Sigmoid colon (tissue), 7 donors: ENCODE measurements at places on chromosomes 4 and X. TPM values are rescaled to one million over a fixed set of nuclear protein-coding genes. Genes with fewer than 3 reads are reported as not detected.
A peak's percentile ranks its signal among the peaks of the same experiment; 100 is the strongest.

The NUP62CL gene
- not detected for total RNA-seq

The ODAPH gene
- not detected for total RNA-seq

The TMPRSS11A gene
- total RNA-seq = not detected

The PRDM8 gene
- total RNA-seq = 17.4 TPM

The GBA3 gene
- not detected for total RNA-seq

The MAPK10 gene
- 24.3 TPM for total RNA-seq

The DCHS2 gene
- 13.8 TPM for total RNA-seq

The EVC gene
- 21.0 TPM for total RNA-seq

- DNase-seq = no peak
Observed at GRCh38 chr4:89009761-89010369, 47.1 kb downstream of the FAM13A start.

GRCh38 chr4:176238826-176239225 is 30.2 kb downstream of the ASB5 start:
- DNase-seq = no peak

DNA sequence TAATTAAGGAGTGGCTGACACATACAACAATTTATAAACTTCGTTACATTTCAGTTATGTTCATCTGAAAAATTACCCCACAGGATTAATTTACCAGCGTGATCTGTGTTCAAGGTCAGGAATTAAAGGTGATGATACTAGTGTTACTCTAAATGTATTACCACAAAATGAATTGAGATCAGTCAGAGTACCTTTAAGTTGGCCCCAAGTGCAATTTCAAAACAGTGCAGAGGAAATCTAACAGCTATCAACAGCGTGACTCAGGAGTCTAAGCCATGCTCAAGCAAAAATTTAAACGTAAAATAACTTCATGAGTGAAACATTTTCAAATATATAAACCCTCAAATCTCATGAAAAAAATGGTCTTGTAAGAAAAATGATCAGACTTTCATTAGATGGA is 18.7 kb downstream of the ANTXR2 start:
- no peak for DNase-seq

DNA sequence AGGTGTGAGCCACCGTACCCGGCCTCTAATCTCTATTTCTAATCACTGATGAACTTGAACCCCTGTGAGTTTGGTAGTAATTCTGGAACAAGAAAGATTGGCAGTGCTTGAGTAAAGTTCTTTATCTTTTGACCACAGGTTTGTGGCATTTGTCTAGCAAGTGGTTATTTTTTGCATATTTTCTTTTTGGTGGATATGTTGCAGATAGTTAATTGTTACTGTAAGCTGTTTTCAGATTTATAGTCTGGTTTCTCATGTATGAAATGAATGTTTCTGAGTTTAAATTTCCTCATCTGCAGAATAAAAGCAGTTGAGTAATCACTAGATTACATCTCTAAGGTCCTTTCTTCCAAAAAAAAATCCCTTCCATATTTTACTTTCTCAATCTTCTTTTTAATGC is 105.2 kb downstream of the GASK1B start:
- DNase-seq = no peak

DNA sequence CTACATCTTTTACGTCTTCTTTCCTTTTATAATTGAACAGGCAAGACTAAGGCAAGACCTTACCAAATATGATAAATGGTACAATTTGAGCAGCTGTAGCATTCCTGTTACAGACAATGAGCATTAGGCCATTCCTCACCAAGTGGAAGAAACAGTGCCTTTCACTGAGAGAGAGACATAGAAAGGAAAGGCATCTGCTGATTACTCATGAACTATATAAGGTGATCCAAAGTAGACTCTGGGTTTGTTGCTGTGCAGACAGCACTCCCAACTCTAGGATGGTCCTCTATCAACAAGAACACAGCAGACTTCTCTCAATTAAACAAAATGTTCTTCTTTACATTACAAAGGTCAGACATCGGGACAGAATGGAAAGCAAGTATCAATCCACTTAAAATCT is 91.9 kb downstream of the FAM13A start:
- DNase-seq = no peak

DNA sequence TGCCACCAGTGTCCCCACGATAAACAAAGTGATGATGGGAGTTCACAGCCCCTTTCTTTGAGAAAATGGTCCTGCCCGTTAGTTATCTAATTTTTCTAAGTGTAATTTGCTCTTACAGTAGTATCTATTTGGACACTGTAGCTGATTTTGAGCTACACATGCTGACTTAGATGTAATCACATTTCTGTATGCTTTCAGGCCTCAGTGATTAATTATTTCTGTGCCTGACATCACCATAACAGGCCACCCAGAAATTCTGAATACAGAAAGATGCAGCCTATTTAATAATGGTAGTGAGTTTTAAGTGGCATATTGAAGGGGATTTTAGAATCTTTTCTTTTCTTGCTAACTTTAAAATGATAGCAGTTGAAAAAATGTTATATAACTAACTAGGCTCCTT is 147.6 kb upstream of the ANXA10 start:
- DNase-seq = no peak

- DNase-seq = no peak
Observed at GRCh38 chrX:26373829-26374228, 157.9 kb downstream of the MAGEB5 start.

DNA sequence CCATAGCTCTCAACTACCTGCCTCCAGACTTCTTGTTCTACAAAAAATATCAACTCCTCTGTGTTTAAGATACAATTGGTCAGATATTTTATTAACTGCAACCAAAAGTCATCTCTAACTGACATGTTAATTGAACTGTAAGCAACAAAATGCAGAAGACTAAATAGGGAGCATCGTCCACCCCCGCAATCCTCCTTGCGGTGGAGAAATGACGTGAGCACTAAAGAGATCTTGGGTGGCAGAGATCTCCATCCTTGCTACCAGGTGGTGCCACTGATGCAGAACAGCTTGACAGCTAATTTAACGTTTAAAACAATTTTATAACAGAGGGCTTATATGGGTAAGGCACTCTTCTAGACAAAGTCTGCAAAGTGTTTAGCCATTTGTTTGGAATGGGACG is 164.4 kb upstream of the FTHL17 start:
- no peak for DNase-seq

GRCh38 chr4:11894977-11895376 is 466.3 kb upstream of the HS3ST1 start:
- no peak for DNase-seq

DNA sequence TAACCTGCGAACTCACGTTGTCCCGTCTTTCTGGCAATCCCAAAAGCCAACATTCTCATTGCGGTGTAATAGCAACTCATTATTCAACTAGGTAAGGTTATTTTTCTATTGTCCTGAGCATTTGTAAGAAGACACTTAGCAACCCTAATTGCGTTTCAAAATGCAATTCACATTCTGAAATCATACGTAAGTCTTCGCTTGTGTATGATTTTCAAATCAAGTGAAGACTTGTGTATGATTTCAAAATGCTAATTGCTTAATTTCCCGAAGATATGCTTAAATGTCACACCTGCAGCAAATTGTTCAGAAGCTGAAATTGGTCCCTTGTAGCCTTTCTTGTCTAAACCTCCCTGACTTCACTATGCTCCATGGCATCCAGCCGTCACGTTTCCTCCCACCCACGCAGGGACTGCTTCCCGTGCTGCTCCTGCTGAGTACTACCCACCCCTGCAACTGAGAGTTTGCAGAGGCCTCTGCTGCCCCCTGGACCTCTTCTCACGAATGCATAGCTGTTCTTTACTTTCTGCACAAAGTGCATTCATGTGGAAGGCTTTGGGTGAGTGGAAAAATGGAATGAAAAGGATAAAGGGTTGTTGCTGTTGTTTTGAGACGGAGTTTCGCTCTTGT is 40.8 kb upstream of the CLDN24 start:
- DNase-seq = no peak

GRCh38 chr4:40731792-40732245 is 17.9 kb upstream of the NSUN7 start:
- peak; percentile 72 for DNase-seq

DNA sequence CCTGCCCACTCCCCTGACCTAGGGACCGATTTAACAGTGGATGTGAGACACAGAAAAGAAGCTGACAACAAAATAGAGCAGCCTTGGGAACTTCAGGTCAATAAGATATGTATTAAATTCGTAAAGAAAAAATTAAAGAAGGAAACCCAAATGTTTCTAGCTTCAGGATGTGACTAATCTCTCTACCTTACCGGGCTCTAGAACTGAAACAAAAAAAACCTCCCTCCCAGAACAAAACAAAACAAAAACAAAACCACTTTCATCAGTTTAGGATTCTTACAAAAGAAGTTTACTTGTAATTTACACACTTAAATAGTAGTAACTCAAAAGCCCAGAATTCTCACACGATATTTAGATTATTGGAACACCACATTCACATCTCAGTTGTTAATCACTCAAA is 185.8 kb upstream of the RPS6KA3 start:
- DNase-seq = no peak

DNA sequence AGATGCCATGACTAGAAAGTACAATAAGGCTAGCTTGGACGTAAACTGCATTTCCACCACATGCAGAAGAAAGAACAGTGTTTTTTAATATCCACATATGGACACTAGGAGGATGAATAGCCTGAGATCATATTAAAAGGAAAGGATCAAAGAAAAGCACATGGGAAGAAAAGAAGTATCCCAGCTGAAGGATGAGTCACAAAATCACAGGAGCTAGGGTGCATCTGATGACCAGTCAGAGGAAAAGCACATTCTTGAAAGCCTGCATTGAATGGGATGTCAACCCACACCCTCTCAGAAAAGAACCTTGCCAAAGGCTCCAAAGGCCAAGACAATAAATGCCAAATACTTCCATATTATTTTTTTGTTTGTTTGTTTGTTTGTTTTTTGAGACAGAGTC is 56.8 kb upstream of the PRDX4 start:
- no peak for DNase-seq
